ENCODE measurements at places on chromosomes 5 and 9. TPM values are rescaled to one million over a fixed set of nuclear protein-coding genes. Genes with fewer than 3 reads are reported as not detected.

SLC25A48 gene
- total RNA-seq = not detected

FAM200C gene
- 2.6 TPM for total RNA-seq

TAF1L gene
- total RNA-seq = under 0.01 TPM

ANKRD18A gene
- 0.48 TPM for total RNA-seq

KIF20A gene
- total RNA-seq = 0.64 TPM

UBTD2 gene
- total RNA-seq = 28.9 TPM

MTX3 gene
- 12.3 TPM for total RNA-seq

LTC4S gene
- total RNA-seq = not detected

GPR150 gene
- total RNA-seq = 0.24 TPM

TNFAIP8 gene
- total RNA-seq = 44.1 TPM

FOXI1 gene
- not detected for total RNA-seq

TAF11L2 gene
- not detected for total RNA-seq

FREM1 gene
- not detected for total RNA-seq

GRIN1 gene
- total RNA-seq = 0.21 TPM

MYMK gene
- total RNA-seq = not detected

INSL6 gene
- not detected for total RNA-seq

HSD17B3 gene
- total RNA-seq = 1.2 TPM

All from tracheal epithelial cell (primary cell).